H1 (cell line): ENCODE measurements at places on chromosomes 6 and 20.

GRCh38 chr20:38665094-38665493 lies 59.2 kb upstream of the SLC32A1 start:
- DNase-seq, result no peak

DNA sequence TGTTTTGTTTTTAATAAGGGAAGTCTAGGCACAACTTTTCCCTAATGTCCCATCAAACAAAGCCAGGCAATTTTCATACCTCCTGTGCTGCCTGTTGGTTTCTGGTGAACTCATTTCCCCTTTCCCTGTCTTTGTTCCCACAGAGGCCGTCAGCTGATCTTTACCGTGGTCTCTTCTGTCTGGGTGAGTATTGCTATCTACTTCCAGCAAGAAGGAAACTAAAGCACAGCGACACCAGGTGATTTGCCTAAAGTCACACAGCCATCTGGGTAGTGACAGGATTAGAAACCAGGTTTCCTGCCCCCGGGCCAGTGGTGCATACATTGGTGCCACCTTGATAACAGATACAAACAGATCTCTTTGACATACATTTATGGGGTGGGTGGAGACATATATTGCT lies 59.6 kb downstream of the RAB44 start:
- no peak for DNase-seq

DNA sequence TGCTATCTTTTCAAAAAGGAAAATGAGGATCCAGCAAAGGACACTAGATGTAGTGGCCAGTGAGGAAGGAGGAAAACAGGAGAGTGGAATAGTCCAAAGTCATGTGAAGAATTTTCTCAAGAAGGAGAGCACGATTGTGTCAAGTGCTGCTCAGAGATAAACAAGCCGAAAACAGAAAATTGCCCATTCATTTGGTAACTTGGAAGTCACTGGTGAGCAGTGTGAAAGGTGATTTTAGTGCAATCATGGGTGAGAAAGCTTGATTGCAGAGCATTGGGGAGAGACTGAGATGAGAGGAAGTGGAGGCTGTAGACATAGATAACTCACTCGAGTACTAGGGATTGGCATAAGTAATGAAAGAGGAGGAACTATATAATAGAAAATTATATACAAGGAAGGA lies 26.0 kb upstream of the PRDM1 start:
- no peak for DNase-seq

GRCh38 chr6:161088676-161089328 lies 97.2 kb downstream of the MAP3K4 start:
- no peak for DNase-seq

- DNase-seq, result no peak
Measured at GRCh38 chr20:44833437-44833836, 23.1 kb upstream of the RIMS4 start.

DNA sequence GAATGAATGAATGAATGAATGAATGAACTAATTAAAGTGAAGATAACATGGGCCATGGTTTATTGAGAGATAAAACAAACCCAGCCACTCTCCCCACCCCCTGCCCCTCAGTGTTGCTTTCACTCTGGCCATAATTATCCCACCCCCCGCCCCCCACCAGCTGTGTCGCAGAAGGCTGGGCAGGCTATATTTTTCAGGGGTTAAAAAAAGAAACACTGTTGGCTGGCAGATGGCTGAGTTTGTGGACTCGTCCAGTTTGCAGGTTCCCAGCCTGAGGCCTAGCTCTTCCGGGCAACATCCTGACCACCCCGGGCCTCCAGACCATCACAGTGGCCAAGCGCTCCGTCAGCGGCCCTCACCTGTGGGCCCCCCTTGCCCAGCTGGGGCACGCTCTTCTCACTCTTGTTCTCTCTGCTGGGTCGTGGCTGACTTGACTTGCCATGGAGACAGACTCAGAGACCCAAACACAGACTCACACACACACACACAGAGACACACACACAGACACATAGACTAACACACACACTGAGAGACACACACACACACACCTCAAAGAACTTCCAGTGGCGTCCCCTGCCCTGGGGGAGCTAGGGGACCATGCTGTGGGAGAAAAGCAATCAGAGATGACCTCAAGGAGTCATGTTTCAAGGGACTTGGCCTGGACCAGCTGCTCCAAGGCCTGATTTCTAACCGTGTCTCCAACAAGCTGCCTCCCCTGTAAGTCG lies 2.2 kb upstream of the GRM4 start:
- DNase-seq, result no peak

DNA sequence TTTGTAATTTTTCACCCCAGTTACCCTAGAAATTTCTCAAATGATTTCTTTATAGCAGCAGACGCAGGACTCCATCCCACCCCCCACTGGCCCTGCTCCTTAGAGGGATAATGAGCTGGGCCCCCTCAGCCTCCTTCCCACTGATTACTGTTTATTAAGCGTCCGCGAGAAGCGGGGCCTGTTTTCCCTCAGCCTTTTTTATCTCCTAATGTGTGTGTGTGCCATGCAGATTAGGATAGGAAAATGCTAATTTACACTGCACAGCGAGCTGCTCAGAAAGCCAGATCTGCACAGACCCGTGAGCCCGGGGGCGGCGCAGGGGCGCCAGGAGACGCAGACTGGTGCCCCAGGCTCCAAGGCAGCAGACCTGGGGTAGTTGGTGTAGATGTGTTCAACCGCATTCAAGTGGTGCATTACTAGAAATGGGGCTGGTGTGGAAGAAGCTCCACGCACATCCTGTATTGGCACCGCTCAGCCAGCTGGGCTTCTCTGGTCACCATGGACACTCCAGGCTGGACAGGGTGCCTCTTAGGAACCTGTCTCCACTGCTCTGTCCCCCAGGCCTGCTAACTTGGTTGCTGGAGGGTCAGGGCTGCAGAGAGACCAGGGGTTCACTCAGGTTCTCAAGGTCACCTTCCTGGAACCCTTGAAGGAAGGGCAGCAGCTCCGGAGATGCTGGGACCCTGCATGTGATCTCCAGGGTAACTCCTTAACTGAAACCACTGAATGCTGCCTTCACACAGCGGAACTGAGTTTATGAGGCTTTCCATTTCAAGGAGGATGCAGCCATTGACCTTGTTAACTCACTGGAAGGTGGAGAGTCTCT lies 256.3 kb downstream of the ERMARD start:
- DNase-seq, result no peak

- DNase-seq, result no peak
Measured at GRCh38 chr6:123745895-123746294, 57.8 kb upstream of the NKAIN2 start.

GRCh38 chr6:100626721-100627120 lies 162.0 kb upstream of the SIM1 start:
- DNase-seq, result no peak

DNA sequence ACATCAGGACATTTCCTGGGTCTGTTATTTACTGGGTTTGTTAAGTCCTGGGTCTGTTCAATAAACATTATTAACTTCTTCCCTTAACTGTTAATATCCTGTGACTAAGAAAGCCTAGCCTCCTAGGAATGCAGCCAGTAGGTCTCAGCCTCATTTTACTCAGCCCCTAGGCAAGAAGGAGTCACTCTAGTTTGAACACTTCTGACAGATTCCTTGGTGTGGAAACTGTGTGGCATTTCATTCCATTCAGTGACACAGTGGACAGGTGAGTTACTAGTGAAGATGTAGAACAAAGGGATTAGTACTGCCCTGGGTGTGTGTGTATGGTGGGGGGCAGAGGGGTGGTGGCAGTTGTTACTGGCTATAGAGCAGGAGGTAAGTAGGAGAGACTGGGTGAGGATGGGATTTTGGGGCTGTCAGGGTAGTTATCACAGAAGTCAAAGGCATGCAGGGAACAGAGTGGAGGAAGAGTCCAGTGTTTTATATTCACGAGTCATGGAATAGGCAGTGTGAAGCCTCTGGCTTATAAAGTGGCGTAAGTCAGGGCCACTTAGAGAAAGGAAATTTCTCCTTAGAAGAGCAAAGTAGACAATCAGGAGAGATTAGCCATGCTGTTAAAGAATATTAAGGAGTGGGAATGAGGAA lies 28.4 kb downstream of the RNF182 start:
- no peak for DNase-seq

- no peak for DNase-seq
Measured at GRCh38 chr6:167501831-167502385, 177.0 kb downstream of the TTLL2 start.

GRCh38 chr6:52305948-52306767 lies 21.6 kb upstream of the MCM3 start:
- no peak for DNase-seq

DNA sequence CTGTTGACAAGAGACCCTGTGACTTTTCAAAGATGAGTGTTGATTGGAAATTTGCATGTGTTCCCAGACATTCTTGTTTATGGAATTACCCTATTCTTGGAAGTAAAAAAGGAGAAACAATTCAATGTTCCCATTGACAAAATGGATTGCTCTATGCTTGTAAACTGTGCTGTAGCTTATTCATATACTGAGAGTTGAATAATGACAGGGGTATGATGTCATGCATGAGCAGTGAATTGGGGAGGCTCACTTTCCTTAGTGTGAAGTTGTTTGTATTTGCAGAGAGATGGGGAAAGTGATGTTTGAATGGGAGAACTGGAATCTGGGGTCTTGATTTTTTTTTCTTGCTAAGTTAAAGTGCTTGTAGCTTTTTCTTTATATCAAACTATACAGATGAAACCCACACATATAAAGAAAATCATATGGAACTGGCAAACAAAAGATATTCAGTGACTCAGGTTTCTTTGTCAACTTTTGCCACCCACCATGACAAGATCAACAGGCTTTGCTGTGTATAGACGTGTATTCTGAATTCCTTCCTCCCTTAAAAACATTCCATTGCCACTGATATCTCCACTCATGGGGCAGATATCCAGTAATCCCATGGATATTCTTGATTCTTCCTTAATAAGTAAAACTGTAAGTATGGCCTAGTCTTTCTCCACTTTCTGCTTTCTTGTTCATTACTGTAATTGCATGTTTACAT lies 97.8 kb upstream of the JAG1 start:
- no peak for DNase-seq

DNA sequence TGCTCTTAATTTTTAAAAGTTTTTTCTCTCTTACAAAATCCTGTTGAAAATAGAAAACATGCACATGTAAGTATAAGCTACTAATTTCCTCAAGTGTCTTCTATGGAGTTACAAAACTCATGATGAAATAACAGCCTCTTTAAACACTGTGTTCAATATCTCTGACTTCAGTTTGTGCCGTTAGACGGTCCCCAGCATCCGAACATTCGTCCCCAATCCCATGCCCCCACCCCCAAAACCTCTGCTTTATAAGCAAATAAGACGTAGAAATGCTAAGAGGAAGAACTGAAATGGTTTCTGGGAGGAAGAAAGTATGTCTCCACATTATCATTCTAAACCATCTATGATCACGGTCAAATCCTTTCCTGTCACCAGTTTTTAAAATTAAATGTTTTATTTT lies 31.7 kb upstream of the MYB start:
- no peak for DNase-seq

DNA sequence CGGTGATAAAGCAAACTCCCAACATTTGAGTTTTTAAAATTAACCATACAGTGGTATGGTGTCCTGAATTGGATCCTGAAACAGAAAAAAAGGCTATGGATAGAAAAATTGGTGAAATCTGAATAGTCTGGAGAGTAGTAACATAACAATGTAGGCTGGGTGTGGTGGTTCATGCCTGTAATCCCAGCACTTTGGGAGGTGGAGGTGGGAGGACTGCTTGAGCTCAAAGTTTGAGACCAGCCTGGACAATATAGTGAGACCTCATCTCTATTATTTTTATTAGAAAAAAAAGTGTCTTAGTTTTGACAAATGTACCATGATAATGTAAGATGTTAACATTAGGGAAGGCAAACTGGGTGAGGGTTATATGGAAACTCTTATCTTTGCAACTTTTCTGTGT lies 11.0 kb downstream of the EEF1A1 start:
- no peak for DNase-seq

GRCh38 chr6:78670156-78670555 lies 197.2 kb upstream of the IRAK1BP1 start:
- no peak for DNase-seq

- DNase-seq, result no peak
Measured at GRCh38 chr6:8277769-8278168, 157.6 kb downstream of the SLC35B3 start.

DNA sequence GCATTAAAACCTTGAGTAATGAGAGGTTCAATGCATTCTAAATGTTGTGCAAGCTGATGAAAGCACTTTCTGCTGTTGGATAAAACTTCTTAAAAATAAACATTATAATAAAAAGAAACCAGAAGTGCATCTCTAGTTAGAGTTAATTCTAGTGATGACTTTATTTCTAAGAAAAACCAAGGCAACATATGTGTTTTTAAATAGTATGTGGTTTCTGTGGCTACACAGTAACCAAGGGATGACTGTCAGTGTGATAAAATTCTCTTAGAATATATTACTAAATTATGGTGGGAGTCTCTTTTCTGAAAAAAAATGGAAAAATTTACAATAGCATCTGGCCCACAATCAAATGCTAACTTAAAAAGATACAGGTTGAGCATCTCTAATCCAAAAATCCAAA lies 117.0 kb downstream of the ME1 start:
- no peak for DNase-seq

DNA sequence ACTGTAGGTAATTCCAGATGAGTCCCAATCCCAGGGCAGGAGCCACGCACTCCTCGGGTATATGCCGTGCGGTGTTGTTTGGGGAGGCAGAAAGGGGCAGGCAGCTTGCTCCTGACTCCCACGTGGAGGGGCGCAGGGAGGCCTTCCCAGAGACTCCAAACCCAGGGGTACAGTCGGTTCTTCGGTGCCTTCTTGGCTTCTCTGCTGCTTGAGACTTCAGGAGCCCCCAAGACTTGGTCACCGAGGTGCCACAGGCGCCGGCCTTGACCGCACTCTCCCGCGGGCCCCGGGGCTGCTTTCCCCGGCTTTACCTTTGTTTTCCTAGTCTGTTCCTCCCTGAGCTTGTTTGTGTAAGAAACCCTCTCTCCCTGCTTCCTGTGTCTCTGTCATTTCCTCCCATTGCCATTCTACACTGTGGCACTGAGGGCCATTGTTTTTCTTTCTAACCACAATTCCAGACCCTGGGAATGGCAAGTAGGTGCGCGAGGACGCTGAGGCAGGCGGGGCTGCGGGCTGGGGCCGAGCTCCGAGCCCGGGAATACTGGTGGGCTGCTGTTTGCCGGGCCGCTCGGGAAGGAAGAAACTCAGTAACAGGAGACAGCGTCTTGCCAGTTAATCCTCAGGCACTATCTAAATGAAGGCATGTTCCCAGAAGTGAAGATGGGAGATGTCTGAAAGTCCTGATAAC lies 215.6 kb upstream of the HEY2 start:
- peak; percentile 57 for DNase-seq

GRCh38 chr6:151808371-151809241 lies 1.1 kb downstream of the ESR1 start:
- DNase-seq, result no peak
